Astrocyte of the spinal cord (primary cell): ENCODE measurements at places on chromosomes 2 and 18.
A peak's percentile ranks its signal among the peaks of the same experiment; 100 is the strongest.

DNA sequence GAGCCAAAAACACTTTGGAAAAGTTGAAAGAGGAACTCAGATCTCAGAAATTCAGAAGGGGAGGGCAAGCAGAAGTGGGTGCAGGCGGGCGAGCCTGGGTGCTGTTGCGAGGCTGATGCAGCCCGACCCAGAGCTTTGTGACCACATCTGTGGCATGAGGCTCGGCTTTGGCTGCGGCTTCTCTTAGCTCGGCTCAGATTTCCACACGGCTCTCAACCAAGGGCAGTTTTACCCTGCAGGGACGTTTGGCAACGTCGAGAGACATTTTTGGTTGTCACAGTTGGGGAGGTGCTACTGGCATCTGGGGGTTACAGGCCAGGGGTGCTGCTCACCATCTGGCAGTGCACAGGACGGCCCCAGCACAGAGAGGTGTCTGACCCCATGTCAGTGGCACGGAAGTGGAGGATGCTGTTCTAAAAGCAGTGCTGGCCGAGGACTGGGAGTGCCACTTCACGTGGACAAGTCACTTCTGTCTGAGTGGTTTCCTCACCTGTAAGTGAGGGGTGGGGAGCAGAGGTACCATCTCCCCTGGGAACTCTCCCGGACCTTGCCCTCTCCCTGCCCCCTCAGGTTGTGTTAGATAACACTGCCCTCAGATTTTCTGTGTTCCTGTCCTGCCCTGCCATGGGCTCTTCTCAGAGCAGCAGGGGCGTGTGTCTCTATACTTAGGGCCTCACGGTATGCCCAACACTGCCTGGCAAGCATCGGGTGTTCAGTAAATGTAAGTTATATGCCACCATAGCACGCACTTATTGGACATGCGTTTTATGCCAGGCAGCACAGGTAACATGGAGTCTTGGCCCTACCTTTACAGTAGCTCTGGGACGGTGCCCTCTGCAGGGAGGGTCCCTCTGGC, 48.7 kb upstream of the FAHD2A start:
- no peak for DNase-seq

- peak; percentile 58 for DNase-seq
Observed at GRCh38 chr2:53740170-53740569, 27.4 kb upstream of the CHAC2 start.

GRCh38 chr18:59379772-59380522, 20.9 kb upstream of the LMAN1 start:
- peak; percentile 40 for DNase-seq

DNA sequence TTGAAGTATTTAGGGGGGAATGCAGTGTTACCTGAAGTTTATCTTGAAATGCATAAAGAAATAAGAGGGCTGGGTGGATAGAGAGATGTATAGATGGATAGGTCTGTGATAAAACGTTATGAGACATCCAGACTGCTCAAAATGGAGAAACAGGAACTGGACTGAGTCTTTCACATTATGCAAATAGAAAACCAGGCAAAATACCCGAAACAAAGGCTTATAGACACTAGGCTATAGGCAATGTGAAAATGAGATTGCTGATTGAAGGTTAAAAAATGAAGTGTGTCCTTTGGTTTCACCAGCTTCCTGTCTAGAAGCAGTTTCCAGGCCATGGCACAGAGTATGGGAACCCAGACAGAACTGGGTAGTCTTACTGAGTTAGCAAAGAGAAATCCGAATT, 24.9 kb upstream of the SLC3A1 start:
- no peak for DNase-seq

- DNase-seq: no peak
Observed at GRCh38 chr2:200930947-200931626, 32.4 kb downstream of the ORC2 start.

DNA sequence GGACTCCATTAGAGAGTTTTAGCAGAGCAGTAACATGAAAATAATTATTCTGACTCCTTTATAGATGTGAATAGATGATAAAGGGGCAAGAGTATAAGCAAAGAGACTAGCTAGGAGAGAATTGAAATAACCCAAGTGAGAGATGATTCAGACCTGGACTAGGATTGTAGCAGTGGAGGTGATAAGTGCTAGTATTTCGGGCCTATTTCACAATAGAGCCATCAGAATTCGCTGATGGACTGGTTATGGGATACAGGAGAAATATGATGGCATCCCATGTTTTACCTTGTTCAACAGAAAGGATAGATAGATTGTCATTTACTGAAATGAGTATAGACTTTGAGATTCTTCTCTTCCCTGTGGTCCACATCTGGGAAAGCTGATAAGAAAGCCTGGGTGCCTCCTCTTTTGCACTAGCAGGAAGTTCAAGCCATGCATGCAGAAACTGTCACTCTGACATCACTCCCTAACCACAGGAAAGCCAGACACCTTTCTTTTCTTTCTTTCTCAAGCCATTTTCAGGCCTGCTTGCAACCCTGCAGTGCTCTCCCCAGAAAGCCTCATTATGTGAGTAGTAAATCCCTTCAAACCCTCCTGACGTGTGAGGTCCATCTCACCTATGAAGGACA, 25.3 kb downstream of the DYNAP start:
- DNase-seq: no peak

DNA sequence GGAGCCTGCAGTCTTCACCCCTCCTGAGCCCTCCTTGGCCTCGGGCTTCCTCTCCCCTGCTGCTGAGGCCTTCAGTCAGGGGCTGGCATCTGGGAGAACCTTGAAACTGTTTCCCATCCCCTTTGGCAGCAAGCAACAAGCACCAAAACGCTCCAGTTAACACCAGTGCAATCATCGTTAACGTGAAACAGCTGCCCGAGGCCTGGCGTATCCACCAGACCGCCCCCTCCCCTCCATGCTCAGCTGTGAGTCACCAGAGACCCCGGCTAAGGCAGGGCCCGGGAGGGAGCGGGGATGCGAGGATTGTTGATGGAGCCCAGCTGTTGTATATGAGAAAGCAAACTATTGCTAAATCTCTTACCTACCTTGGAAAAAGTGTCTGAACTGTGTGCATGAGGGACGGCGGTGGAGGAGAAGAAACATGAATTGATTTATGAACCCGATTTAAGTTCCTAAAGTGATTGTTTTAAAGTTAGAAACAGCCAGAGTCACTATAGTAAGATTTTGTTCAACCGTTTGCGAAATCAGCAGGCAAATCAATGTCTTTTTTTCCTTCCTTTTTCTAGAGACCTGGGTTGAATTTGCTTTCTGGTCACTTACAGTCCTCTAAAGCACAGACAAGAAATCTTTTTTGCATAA, 5.2 kb downstream of the ZFP36L2 start:
- DNase-seq: peak; percentile 94

DNA sequence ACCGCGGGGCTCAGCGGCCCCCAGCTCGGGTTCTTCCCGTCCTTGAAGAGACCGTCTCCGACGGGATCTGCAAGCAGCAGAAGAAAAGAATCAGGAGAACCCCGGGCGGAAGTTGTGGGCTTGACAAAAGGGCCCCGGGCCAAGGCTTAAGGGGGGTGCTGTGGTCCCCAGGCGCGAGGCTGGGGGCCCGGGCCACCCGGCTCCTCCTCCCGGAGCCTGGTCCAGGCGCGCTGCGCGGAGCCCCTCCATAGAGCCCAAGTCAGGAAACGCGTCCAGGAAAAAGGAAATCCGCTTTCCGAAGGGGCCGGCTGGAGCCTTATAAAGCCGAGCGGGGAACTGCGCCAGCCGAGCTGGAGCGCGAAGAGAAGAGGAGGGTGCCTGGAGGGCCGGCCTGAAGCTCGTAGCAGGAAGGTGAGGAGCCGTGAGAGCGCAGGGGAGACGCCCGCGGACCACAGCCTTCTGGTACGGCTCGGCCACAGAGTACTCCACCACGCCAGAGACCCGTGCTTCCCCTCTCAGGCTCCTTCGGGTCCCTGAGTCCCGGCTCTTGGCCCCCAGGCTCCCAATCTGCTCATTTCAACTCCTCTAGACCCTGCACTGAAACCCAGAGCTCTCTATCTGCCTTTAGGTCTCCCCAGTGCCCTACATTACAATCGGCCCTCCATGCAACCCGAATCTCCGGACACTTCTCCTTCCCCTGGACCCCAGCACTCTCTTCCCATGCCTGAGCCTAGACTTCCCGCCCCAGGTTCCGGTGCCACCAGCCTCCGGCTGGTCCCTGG, 554 bp downstream of the FEV start:
- no peak for DNase-seq

DNA sequence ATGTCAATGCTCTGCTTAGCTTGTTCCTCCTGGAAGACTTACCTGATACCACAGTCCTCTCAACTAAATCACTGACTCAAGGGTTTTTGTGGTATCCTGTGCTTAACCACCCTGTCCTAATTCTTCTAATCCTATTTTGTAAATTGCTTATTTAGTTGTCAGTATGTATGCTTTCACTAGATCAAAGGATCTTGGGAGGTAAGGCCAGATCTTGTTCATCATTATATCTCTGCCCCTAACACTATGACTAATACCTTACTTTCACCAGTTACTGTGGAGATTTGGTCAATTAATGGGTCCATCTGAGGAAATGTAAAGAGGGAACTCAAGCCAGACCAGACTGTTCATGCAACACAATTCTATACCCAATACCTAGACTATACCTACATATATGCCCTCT, 203.2 kb downstream of the GULP1 start:
- no peak for DNase-seq

GRCh38 chr2:42074661-42075060, 26.8 kb downstream of the PKDCC start:
- DNase-seq: no peak

DNA sequence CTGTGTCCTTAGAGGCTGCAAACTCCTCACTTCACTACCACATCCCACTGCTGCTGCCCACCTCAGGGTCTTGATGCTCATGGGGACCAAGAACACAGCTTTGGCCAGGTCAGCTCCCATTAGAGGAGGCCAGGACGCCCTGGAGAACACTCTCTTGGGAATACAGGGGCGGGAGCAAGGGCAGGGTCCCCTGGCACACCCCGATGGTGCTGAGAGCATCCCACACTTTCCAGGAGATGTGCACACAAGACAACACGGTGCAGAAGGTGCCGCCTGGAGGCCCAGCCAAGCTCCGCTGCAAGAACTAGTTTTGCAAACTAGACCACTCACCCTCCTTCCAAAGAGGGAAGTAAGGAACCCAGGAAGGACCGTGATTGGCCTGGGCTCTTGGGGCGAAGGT, 304.4 kb upstream of the SALL3 start:
- no peak for DNase-seq

DNA sequence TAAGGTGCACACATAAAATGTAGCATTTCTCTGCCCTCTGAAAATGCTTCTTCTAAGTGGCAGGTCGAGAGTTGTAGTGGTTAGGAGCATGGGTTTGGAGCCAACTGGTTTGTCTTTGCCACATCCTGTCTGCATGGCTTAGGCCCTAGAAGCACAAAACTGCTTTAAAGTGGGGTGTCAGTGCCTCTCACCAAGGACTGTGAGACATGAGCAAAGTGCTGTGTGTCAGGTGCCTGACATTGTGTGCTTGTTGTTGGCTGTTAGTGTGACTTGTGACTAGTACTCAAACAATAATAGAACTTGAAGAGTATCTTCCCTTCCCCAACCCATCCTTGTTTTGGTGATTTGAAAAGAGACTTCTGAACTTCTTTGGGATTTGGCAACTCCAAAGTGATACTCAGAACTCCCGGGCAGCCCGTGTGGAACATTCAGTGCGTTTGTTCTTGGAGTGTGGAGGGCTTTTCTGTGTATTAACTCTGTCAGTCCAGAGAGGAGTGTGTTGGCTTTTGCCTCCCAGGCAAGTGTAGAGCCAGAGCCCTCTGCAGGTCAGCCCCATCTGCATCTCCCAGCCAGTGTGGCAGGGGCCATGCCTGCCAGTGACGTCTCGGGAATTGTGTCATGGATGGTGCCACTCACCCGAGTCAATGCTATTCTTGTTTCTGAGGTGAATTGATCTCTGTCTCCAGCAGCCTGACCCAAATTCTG, 5.0 kb downstream of the MGAT5 start:
- no peak for DNase-seq

GRCh38 chr2:177675350-177675821, 282.8 kb downstream of the AGPS start:
- DNase-seq: no peak

DNA sequence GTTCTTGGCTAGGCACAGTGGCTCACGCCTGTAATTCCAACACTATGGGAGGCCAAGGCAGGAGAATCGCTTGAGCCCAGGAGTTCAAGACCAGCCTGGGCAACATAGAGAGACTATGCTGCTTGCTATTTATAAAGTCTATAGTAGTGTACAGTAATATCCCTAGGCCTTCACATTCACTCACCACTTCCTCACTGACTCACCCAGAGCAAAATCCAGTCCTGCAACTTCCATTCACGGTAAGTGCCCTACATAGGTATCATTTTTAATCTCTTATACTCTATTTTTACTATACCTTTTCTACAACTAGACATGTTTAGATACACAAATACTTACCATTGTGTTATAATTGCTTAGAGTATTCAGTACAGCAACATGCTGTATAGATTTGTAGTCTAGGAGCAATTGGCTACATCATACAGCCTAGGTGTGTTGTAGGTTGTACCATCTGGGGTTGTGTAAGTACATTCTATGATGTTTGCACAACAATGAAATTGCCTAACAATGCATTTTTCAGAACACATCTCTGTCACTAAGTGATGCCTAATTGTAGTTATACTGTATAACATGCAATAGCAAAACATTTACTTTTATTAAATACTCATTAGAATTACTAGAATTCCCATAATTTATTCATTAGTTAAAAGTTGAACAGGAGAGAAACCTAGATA, 8.8 kb downstream of the DHX57 start:
- no peak for DNase-seq

DNA sequence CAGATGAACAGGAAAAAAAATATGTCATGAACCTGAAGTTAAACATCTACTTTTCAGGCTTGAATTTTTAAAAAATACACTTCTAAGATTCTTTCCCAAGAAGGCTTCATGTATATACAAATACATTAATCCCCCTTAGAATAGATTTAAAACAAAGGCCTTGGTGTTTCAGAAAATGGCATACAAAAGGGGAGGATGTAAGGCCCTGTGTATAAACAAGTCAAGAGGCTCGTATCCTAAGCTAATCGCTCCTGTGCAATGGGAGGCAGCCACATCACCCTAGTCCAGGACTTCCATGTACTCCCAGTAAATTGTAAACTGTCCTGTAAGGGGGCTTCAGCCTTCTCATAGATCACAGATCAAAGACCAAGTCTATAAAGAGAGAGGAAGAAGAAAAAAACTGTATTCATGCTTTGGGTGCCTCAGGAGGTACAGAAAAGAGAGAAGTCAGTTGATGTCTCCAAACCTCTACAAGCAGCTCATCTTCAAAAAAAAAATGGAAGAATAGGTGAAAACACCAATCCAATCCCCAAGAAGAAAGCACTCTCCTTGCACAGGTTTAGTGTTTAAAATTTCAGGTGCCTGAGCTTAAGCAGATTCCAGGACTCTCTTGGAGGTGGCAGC, 53.9 kb downstream of the ANKRD44 start:
- no peak for DNase-seq

DNA sequence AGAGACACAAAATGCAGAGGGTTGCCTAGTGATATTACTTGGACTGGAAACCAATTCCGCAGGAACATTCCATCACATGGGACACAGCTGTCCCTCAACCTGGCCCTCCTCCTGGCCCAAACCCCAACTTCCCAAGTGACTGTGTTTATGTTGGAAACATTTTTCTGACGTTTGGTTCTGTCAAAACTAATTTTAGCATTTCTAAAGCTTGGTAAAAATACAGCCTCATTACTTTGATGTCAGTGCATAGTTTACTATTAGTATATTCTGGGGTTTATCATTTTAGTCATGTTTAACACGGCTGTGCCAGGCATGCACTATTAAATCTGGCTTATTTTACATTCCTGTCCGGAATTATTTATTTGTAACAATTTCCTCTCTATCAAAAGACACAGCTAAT, 69.9 kb downstream of the GLI2 start:
- DNase-seq: no peak
